Stimulated activated CD8-positive, alpha-beta memory T cell treated with anti-CD3 and anti-CD28 coated beads, Interleukin-4, amount 100 ng/mL, for 4 hours (primary cell): ENCODE measurements at places on chromosomes 7 and 10.

DNA sequence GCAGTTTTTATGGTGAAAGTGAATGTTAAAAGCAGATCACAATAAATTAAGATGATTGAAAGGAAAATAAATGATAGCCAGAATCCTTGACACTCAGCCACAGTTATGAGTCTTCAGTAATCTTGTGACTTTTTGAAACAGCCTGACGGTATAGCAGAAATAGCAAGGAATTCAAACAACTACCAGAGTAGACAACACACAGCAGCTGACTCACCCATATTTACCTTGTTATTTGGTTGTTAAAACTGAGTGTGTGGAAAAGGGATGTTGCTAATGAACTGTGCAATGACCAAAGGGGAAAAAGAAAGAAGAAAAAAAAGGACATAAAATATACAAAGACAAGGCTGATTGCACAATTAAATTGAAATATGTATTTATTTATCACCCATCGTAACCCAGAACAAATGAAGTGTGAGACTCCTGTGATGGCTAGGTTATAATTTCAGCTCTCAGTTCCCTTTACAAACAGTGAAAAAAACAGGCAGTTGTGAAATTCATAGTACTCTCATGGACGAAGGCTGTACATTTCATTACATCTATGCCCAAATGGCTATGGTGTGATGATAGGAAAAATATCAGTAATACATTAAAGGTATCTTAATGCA, 1023.0 kb upstream of the SORCS1 start:
- no peak for DNase-seq

GRCh38 chr7:29274146-29275017, 79.8 kb downstream of the CHN2 start:
- DNase-seq: no peak

GRCh38 chr10:49277973-49278372, 21.0 kb upstream of the C10orf71 start:
- DNase-seq: no peak

DNA sequence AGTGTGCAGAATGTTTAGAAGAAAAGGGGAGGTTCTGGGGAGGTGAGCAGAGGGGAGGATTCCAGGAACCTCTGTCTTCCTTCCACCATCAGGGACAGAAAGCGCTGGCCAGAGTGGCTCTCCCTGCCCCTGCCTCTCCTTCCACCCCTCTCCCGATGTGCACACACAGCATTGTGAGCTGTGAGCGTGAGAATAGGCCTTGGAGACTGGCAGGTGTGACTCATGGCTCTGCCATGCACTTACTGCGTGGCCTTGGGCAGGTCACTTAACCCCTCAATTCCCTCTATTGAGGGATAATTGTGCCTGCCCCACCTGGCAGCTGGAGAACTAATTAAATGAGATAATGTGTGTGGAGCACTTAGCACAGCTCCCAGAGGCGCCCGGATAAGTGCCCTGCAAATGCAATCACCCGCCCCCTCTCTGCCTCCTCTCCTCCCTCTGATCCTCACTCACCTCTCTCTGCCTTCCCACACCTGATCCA, 115.4 kb downstream of the ZMIZ1 start:
- no peak for DNase-seq

DNA sequence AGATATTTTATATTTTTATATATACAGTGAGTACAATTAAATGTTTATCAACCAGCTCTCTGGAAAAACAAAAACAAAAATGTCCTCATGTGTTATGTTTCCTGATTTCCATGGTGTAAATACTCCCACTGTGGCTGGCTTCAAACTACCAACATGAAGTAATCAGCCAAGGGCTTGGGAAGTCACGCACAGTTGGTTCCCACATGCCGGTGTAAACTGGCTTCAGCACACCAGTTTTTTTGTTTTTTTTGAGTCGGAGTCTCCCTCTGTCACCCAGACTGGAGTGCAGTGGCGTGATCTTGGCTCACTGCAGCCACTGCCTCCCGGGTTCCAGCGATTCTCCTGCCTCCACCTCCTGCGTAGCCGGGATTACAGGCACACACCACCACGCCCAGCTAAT, 11.8 kb downstream of the OSBPL3 start:
- DNase-seq: no peak

GRCh38 chr10:24958721-24959381, 6.4 kb upstream of the PRTFDC1 start:
- DNase-seq: no peak

DNA sequence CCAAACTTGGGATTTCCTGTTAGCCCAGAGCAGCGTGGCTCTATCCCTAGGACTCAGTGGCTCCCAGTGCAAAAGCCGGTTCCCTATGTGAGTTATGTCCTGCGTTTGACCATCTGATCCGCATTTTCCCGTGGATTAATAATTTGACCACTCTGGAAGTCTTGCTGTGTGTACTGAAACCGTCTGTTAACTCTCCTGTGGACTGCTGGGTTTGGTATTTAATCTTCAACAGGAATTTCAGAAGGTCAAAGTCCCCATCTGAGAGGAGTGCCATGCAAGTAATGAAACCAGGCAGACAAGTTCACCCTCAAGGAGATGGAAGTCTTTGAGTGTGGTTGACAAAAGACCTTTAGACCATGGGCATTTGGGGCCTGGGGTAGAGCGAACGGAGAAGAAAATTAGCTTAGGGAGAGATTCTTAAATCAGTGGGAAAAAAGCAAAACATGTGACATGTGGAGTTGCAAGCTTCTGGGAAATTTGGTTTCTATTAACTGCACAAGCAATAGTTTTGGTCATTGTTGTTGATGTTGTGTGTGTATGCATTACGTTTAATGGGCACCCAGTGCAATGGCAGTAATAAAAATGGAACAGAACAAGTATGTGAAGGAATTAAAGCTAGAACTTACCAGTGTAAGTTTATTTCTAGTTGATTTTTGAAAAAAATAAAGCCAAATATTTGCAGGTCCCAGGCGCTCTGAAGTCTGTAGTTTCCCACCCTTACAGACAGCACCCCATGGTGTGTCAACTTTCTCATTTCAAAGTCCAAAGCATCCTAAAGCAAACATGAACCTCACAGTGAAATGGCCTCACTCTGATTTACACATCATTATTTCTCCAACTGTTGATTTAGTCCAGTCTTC, 38.2 kb downstream of the LYZL1 start:
- no peak for DNase-seq

GRCh38 chr10:49834201-49834600, 72.1 kb upstream of the OGDHL start:
- DNase-seq: no peak

GRCh38 chr10:86742230-86742629, 14.2 kb upstream of the BMPR1A start:
- DNase-seq: no peak

DNA sequence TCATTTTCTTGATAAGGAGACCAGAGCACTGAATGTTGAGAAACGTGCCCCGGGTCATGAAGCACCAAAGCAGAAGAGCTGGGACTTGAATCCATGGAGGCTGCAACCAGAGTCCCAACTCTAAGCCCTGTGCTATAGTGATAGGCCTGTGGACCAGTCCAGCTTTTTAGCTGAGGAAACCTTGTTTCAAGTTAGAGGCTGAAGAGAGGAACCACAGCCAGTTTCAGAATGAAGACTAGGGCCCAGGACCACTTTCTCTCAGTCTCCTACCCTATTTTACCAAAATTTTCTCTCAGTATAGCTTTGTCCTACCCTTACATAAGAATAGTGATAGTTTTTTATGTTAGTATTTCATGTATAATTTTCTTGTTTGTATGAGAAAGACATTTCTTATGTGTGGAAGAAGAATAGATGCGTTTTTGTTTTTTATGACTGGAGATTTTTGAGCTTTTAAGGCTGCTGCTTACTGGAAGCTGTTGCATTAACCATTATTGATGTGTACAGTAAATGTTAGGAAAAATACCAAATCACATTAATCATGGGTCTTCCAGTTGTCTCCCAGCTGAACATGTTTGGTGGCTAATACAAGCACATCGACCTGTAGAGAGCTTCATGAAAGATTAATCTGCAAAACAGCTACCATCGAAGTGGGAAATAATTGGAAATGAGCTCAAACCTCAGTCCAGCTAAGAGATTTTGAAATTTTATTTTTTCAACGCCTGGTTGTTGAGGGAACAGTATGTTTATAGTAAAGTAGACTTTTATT, 45.0 kb upstream of the CSTF2T start:
- no peak for DNase-seq

DNA sequence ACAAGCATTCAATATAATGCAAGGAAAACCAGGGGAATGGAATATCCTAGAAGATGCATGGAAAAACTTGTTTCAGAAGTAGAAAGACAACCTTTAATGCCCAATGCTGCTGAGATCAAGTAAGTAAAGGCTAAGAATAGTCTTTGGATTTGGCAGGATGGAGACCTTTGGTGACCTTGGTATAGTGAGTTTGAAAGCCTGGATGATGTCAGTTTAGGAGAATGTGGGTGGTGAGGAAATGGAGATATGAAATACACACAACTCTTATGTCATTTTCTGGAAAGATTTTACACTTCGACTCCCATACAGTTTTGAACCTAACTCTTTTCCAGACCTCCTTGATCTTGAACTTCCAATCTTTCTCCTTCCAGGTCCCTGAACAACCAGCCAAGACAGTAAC, 185.7 kb downstream of the TFEC start:
- no peak for DNase-seq

DNA sequence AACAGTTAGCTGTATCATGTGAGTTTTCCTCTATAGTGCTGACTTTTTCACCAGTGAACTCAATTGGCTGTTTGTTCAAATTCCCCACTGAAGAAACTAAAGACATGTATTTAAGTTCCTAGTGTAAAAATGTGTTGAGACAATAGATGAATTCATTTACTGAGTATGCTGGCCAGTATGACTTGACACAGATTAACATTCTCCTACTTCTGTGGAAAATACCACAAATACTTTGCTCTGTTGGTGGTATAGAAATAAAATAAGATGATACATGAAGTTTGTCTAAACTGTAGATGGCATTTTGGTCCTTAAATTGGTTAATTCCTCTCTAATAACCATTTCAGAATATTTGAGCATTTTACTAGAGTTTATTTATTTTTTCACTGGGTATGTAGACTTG, 227.7 kb upstream of the TEX47 start:
- DNase-seq: no peak

DNA sequence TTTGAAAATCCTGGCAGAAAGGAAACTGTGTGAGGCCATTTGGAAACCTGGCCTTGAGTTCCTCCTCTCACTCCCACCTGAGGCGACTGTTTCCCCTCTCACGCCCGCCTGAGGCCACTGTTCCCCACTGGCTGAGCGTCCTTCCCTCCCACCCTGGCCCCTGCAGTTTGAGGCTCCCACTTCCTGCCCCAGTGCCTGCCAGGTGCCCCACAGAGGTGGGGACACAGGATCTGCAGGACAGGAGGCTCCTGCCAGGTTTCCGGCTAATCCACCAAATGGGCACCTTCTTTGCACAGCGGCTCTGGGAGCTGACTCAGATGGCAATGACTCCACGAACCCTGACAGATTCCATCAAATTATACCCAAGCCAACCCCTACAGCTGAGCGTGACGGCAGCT, 24.3 kb upstream of the LARP4B start:
- DNase-seq: no peak

- no peak for DNase-seq
These were observed 646.0 kb downstream of the PARD3 start for GRCh38 chr10:34169131-34169530.
